ENCODE measurements at places on chromosomes 16 and 17.
A peak's percentile ranks its signal among the peaks of the same experiment; 100 is the strongest.

DNA sequence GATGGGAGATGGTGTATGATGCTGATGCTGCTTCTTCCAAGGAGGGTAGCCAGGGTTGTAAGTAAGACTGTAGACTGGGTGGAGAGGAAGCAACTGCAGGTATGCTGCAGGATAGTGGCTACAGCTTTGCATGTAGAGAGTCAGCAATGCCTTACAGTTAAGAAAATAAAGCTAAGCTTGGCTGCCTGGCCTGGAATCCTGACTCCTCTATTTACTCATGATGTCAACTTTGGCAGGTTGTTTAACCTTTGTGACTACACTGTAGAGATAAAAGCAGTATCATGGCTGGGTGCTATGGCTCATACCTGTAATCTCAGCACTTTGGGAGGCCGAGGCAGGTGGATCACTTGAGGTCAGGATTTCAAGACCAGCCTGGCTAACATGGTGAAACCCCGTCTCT, 301.6 kb upstream of the RBFOX1 start:
- no peak for ATAC-seq

DNA sequence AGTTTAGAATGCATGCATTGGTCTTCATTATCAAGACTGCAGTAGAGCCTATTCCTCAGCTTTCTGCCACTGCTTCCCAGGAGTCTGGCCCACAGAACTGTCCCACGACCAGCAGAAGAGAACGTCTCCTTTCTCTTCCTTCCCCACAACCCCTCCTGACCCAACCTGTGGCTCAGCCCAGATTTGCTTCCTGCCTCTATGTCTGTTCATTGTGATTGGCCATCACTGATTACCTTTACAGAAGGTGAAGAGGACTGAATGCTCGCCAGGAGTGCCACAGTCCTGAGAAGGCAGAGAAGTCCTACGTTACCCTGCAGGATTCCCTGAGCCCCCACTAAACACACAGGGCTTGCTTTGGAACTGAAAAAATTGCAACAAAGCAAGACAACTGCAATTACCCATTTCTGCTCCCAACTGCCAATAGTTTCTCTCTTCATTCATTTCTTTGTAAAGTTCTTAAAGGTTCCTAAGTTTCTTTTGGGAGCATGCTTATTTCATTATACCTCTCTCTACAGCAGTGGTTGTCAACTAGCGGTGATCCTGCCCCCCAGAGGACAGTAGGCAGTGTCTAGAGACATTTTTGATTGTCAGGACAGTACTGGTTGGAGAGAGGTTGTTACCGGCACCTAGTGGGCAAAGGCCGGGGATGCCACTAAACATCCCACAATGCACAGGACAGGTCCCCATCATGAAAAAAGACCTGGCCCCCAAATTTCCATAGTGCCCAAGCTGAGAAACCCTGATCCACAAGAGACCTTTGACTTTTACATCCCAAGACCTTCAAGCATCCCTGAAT, 4.5 kb upstream of the NAT9 start:
- no peak for ATAC-seq

DNA sequence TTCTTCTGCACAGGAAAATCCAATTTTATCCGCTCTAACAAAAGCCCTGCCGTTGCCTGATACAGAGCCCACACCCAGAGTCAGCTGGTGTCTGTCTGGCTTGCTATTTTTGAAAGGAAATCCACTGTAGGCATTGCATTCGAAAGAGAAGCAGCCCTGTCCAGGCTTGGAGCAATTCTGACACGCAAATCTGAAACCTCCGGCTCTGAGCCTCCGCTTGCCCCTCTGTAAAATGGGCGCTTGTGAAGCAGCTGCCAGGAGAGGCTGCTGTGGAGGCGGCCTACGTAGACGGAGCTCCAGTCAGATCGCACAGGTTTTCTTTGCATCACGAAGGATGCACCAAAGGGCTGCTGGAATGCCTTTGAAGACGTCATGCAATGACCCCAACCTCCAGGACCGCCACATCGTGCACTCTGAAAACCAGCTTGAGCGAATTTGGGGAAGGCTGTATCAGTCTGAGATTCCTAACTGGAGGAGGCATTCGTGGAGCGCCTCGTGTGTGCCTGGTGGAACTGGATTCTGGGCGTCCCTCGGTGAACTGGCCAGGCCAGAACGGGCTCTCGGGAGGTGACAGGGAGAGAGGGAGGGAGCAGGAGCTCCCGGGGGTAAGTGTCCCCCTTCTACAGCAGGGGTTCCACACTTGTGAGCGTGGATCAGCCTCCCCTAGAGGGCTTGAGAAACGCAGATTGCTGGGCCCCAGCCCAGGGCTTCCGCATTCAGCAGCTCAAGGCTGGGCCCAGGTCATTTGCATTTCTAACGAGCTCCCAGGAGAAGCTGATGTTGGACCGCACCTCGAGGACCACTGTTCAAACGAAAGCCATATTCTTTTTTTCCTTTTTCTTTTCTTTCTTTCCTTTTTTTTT, 215.5 kb downstream of the MRTFB start:
- ATAC-seq: peak; percentile 12

- ATAC-seq: no peak
Observed at GRCh38 chr16:9763505-9763904, 418.7 kb downstream of the GRIN2A start.

DNA sequence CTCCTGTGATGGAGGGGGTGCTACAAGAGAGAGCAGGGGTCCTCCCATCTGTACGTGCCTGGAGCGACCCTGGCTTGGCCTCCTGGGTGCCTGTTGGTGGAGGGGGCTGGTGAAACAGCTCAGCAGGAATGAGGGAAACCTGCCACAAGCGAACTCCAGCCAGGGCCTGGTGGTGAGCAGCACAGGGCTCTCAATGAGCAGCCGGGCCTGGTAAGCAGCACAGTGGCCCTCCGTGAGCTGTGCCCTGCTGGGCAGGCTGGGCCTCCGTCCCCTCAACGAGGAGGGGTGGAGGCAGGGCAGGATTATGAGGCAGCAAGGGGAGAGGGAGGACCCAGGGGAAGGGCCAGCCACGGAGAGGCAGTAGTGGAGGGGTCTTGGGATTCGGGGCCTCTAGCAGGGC, 101.9 kb downstream of the SDK2 start:
- ATAC-seq: no peak

DNA sequence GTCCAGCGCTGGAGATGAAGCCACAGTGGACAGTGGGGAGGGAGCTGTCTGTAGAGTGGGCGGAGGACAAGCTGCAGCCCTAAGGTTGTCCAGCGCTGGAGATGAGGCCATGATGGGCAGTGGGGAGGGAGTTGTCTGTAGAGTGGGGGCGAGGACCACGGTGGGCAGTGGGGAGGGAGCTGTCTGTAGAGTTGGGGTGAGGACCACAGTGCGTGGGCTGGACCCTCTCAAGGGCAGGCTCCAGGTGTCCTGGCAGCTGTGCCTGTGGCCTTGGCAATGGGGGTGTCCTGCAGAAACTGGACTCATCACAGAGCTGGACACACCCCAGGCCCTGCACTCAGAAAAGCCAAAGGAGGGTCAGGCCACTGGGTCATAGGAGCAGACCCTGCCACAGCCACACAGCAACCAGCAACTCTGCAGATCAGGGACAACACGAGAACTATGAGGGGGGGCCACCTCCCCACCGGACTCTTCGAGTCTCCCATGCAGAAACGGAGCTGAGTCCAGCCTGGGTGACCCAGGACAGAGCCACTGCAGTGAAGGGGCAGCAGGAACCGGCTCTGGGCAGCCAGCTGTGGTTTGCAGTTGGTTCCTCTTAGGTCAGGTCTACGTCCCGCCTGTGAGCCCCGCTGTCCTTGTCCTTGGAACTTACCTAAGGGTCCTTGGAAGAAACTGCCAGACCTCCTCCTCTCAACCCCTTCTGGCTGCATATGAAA, 33.4 kb upstream of the CBFA2T3 start:
- no peak for ATAC-seq

DNA sequence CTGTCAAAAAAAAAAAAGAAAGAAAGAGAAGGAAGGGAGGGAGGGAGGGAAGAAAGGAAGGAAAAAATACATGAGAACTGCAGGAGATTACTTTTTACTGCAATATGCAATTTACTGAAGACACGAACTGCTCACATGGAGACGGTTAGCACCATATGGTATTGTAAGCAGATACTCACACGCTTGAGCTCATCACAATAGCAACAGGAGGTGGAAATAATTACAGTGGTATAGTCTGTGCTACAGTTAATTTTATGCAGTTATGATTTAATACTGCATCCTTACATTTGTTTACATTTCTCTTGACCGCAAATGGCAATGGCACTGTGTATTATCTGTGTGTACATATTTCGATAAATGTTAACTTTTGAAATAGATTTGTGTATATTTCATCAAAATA, 21.4 kb upstream of the SLC46A1 start:
- ATAC-seq: no peak

DNA sequence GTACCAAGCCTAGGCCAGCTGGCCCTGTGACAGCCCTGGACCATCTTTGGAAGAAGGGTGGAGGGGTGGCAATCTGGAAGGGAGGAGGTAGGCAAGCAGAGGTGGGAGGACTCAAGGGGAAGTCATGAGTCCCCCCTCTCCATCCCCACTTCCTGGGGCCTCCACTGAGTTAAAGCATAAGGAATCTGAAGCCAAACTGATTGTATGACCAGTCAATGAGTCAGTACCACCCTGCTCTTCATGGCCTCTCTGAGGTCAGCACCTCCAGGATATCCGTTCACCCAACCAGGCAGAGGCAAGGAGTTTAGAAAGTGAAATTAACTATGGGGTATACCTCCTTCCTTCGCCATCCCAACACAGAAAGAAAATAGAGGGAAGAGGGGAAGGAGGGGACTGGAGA, 272.7 kb downstream of the SOX9 start:
- ATAC-seq: peak; percentile 64

DNA sequence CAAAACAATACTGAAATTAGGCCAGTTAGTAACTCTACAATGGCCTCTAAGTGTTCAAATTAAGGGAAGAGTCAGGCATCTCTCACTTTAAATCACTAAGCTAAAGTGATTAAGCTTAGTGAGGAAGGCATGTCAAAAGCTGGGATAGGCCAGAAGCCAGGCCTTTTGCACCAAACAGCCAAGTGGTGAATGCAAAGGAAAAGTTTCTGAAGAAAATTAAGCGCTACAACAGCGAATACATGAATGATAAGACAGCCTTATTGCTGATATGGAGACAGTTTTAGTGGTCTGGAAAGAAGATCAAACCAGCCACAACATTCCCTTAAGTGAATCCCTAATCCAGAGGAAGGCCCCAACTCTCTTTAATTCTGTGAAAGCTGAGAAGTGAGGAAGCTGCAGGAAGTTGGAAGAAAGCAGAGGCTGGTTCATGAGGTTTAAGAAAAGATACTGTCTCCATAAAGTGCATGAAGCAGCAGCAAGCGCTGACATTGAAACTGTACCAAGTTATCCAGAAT, 12.1 kb downstream of the RFWD3 start:
- no peak for ATAC-seq

DNA sequence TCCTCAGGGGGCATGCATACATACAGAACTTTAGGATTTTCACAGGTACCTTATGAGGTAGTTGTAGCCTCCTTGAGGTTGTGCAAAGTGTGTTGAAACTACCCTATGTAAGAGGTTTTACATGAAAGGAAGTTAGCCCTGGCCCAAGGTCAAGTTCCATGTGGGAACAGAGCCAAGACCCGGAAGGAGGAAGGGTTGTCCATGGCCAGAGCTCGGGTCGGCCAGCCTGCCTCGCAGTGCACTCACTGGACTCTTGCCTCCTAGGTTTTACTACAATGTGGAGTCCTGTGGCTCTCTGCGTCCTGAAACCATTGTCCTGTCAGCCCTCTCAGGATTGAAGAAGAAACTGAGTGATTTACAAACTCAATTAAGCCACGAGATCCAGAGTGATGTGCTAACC, 8.2 kb downstream of the POLR2C start:
- ATAC-seq: no peak

- no peak for ATAC-seq
Observed at GRCh38 chr17:79655672-79656290, 44.9 kb upstream of the RBFOX3 start.

DNA sequence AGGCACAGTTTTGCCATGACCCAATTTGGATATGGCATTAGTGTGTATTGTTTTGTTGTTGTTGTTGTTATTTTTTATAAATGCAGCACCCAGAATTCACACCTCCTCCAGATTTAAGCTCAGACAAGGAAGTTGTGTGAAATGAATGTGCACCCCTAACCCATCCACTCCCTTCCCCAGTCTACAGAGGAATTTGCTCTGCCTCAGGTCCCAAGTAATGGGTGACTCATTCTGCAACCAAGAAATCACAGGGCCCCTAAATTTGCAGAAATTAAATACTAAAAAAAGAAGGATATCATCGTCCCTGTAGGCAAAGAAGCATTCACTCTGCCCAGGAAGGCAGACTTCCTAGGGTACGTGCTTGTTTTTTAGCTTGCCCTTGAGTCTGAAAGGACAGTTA, 62.3 kb downstream of the CLEC16A start:
- ATAC-seq: no peak

- ATAC-seq: no peak
Observed at GRCh38 chr17:72644492-72644891, 448.0 kb downstream of the SLC39A11 start.

DNA sequence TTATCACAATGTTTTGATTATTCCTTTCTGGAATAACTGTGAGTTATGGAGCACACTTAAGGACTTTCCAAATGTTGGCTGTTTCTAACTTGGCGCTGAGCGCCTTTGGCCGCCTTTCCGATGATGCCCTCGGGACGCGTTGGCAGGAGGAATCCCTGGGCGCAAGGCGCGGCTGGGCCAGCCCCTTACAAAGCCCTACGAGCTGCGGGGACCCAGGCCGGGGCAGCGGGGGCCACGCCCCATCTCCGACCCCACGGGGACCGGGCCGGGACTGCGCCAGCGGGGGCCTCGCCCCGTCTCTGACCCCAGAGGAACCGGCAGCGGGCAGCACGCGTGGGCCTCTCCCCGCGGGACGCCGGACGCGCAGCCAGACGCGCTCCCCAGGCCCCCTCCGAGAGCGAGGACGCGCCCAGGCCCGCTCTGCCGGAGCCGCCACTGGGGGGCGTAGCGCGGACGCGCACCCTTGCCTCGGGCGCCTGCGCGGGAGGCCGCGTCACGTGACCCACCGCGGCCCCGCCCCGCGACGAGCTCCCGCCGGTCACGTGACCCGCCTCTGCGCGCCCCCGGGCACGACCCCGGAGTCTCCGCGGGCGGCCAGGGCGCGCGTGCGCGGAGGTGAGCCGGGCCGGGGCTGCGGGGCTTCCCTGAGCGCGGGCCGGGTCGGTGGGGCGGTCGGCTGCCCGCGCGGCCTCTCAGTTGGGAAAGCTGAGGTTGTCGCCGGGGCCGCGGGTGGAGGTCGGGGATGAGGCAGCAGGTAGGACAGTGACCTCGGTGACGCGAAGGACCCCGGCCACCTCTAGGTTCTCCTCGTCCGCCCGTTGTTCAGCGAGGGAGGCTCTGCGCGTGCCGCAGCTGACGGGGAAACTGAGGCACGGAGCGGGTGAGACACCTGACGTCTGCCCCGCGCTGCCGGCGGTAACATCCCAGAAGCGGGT, at the start of gene GAA:
GAA (plus strand) TSS at position 571 of the 935 bp plus-strand sequence. CDS start 3,006 bp downstream, outside the sequence.
- ATAC-seq: peak; percentile 89

- no peak for ATAC-seq
Observed at GRCh38 chr16:47848421-47849109, 307.2 kb downstream of the ABCC12 start.

DNA sequence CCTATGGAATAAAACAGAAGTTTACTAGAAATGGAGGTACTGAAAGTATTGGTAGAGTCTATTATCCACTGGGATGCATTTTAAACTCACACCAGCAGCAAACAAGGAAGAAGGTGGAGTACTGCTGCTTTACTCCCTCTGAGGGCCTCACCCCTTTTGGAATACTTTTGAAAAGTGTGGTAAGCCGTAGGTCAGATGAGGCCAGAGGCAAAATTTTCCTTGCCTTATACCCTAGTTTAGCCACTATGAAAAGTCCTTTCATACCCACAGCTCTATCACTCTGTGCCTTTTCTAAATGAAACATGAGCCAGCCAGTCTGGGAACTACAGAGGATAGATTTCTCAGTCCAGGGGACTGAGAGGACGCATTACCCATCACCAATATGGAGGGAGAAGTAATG, 14.0 kb downstream of the GDE1 start:
- ATAC-seq: no peak

Measured in activated T-helper 17 cell treated with anti-CD3 and anti-CD28 coated beads, Interleukin-2, amount 50 U/mL, for 72 hours (primary cell).